Fibroblast of upper back skin (primary cell): ENCODE measurements at places on chromosomes 5 and 9.

GRCh38 chr9:5438301-5439162, 807 bp upstream of the PLGRKT start:
- DNase-seq = peak; percentile 56

GRCh38 chr9:90074316-90074962, 469.6 kb downstream of the GADD45G start:
- DNase-seq = no peak

DNA sequence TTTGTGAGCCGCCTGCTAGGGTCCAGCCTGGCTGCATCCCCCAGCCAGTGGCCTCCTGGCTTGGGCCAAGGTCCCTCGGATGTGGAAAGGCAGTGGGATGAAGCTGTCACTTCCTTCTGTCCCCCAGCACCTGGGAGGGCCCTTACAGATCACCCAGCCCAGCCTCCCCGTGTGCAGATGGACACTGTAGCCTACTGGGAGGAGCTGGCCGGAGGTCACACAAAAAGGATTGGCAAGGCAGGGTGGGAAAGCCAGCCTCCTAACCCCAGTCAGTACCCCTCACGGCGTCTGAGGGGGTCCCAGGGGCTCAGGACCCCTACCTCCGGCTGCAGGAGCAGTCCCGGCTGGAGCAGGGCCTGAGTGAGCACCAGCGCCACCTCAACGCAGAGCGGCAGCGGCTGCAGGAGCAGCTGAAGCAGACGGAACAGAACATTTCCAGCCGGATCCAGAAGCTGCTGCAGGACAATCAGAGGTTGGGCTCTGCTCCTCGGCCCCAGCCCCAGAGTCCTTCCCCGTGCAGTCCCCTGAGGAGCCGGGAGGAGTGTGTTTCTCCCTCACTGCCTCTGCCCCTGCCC, 28.3 kb downstream of the LRSAM1 start:
- DNase-seq = no peak

DNA sequence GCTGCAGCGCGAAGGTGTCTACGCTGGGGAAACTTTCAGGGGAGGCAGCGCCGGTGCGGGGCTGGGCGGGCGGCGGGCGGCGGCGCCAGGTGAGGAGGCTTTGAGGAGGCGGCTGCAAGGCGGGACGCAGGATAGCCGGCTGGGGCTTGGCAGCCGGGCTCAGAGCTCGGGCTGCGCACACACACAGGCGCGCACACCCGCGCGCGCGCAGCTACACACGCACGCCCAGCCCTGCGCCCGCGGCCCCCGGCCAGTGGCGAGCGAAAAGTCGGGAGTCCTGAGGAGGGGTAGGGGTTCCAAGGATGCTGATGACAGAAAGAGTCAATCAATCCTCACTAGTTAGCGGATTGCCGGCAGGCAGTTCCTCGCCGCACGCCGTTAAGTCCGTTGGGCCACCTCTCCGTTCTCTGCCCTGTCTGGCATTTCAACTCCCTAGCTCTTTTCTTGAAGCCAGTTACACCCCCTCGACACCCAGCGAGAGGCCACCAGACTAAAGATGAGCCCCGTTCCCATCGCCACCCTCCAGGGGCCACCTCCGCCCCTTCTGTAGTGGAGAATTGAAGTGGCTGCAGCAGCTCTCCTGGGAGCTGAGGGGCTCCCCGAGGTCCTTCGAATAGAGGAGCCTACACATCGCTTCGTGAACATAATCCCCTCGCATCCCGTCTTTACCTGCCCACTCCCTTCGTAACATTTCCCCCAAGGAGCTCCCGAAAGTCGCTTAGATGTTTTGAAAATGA, 1640.3 kb upstream of the C9orf72 start:
- no peak for DNase-seq

- DNase-seq = no peak
These were observed 28.7 kb upstream of the TIMD4 start for GRCh38 chr5:156991714-156992113.

DNA sequence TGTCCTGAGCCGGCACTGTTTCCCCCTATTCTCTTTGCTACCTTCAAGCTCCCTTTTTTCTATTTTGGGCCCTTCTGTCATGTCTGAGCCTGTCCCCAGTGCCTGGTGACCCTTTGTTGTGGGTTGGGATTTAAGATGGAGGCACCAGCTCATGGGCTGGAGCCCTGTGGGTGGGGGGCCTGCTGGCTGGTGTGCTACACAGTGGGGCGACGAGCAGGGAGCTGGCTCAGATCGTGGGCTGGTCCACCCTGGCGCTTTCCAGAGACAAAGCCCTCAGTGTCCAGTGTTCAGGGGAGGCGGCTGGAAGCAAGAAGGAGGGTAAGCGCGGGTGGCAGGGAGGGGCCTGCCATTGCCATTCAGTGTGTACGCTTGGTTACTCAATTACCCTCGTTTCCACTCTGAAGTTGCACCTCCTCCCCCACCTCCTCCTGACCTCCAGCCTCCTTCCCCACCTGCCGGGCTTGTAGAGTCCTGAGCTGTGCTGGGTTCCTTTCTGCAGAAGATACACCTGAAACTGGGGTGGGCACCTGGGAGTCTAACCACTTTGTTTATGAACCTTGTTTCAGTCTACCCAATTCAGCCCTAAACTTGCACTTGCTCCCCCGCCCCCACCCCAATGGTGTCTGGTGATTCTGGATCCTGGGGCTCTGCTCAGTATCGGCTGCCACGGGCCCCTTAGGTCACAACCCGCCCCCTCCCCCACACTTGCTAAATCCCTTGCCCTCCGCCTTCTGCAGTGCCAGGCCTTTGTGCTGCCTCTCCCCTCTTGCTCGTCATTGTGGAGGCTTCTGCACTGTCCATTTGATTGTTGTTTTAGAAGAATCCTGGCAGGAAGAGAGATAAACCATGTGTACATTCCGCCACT, 49.9 kb downstream of the MVB12B start:
- DNase-seq = no peak

DNA sequence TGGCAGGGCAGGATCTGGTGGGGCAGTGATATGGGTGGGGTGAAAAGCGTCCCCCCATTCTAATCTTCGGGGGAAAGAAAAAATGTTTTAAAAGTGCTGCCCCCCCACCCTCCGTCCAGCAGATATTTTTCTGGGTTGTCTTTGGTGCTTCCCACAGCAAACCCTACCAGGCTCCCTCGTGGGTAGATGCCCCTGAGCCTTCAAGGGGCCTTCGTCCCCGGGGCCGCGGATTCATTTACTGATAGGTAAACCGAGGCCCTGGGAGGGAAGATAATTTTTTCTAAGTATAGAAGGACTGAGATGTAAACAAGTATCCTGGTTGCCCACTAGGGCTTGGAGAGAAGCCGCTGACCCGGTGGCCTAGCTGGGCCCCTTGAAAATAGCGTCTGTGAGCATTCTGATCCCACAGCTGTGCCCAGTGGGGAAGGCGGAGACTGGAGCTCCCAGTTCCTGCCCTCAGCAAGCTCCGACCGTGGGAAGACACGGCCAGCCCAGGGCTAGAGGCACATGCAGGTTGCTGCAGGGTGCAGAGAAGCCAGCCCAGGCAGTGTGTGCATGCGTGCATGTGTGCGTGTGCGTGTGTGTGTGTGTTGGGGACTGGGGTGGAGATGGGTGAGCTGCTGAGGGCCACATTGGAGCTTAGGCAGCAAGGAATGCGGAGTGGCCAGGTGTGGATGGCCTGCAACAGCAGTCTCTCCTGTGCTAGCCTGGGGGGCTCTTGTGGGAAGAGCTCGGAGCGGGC, 6.0 kb upstream of the RXRA start:
- DNase-seq = peak; percentile 32

- DNase-seq = peak; percentile 99
These were observed 142.0 kb upstream of the RGMB start for GRCh38 chr5:98631311-98632054.

DNA sequence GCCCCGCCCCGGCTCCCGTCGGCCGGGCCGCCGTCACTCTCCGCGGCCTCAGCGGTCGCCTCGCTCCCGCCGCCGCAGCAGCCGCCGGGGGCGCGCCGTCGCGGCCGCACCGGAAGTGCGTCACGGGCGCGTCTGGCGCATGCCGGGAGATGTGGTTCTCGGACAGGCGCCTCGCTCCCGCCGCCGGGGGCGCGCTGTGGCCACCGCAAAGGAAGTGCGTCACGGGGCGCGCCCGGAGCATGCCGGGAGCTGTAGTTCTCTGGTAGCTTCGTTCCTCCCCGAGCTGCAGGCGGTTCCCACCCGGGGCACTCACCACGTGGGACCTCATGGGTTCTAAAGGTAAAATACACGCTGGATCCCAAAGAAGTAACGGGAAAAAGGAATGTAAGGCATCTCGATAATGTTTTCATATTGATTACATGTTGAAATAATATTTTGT, at the start of gene UBAC1:
Gene UBAC1 (minus strand): TSS at position 97 of the 439 bp plus-strand sequence. CDS start 211 bp downstream, outside the sequence.
- DNase-seq = peak; percentile 93

DNA sequence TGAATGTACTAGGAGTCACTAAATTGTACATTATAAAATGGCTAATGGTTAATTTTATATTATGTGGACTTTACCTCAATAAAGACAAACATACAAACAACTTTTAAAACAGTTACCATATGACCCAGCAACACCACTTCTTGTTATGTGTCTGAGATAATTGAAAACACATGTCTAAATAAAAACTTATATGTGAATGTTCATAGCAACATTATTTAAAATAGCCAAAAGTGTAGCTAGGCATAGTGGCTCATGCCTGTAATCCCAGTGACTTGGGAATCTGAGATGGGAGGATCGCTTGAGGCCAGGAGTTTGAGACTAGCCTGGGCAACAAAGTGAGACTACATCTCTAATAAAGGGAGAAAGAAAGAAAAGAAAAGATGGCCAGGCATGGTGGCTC, 22.9 kb downstream of the SLC35A4 start:
- no peak for DNase-seq

- no peak for DNase-seq
These were observed 71.0 kb upstream of the EQTN start for GRCh38 chr9:27367921-27368315.

DNA sequence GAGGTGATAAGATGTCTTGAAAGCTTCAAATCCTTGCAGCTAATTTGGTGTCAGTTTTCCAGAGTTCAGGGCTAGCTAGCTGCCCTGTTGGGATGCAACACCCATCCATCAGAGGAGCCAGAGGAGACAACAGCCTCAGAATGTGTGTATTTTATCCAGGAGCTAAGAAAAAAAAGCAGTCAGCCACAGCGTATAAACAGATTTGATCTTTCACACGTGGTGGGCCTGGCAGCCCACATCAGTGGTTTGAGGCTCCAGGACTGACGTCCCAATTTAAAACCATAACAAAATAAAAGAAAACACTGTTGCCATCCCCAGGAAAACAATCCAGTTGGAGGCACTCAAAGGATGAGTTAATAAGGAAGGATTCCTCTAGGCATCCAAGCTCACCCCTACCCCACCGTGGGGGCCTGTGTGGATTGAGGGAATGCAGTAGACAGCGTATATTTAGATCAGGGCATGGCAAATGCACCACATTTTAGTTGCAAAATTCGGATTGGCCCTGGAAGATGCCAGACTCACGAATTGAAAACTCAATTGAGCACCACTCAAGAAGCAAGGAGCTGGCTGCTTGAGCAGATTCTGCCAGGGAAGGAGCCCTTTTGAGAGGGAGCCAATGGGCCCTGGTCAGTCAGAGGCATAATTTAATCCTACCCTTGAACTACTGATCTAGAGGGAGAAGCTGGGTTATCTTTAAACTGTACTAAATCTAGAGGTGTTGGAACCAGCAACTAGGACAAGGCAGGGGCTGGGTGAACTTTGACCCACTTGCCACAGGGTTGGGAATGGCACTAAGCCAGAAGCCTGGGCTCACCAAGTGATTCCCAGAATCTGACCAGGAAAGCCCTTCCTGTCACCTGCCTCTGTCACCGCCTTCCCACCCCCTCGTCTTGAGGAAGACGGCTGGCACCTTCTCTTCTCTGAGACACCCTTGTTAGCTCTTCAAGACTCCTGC, 17.5 kb downstream of the ADRA1B start:
- peak; percentile 20 for DNase-seq

DNA sequence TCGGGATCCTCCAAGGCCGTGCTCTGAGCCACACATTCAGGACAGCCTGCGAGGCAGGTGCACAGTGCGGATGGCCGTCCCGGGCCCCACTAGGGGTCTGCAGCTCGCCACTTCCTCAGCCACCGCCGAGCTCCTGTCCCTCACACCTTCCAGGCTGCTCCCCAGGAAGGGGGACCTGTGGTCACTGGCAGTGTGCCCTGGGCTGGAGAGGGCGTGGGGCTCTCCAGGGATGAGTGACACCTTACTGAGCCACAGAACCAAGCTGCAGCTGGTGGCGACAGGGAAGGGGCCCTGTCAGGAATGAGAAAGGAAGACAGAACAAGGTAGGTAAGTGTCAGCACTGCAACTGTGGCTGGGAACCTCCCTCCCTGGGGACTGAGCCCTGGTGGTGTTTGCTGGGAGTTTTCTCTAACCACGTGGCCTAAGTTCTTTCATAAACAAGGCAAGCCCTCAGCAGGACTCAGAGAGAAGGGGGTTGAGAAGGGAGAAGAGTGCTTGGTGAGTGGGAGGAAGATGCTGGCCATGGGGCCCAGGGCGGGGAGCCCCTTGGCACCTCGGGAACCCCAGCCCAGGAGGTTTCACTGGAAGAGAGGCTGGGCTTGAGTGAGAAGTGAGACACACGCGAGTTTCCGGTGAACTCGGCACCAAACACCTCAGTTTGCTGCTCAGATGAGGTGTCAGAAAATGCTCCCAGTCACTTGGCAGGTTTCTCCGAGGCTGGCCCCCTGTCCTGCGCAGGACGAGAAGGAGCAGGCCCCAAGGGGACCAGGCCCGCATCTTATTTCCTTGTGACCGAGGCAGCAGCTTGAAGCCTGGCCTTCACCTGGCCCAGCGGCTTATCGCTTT, 5.2 kb downstream of the IL13 start:
- no peak for DNase-seq

DNA sequence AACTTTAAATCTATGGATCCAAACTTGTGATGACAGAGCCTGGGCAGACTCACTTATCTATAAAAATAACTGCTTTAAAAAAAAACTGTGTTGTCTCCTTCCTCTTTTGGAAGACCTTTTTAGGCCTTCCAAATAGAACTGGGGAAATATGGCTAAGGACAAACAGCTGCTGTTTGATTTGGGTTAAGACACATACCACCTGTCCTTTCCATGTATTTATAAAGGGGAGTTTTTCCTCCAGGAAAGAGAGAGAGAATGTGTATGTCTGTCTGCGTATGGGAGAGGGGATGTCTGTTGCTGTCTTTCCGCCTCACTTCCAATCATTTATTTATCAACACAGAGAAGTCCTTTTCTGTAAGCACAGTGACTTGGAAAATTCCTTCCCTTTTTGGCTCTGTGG, 2.8 kb downstream of the ARHGEF37 start:
- no peak for DNase-seq

GRCh38 chr5:120382833-120383232, 81.3 kb upstream of the PRR16 start:
- peak; percentile 26 for DNase-seq

DNA sequence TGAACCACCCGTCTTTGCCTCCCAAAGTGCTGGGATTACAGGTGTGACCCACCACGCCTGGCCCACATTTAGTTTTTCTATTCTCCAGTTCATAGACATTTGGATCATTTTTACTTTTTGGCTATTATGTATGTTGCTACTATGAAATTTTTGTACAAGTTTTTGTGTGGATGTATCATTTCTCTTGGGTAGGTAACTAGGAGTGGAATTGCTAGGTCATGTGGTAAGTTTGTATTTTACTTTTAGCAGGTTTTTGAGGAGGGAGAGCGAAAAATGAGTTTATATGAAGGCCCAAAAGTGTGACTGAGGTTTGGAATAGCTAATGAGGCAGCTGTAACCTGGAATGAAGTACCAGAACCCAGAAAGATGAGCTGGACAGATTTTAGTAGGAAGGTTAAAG, 35.2 kb downstream of the ARHGAP26 start:
- DNase-seq = no peak

GRCh38 chr5:130064484-130064883, 160.2 kb downstream of the CHSY3 start:
- DNase-seq = no peak
